GM04503 (cell line): ENCODE measurements at places on chromosomes 7 and 10.
A peak's percentile ranks its signal among the peaks of the same experiment; 100 is the strongest.

DNA sequence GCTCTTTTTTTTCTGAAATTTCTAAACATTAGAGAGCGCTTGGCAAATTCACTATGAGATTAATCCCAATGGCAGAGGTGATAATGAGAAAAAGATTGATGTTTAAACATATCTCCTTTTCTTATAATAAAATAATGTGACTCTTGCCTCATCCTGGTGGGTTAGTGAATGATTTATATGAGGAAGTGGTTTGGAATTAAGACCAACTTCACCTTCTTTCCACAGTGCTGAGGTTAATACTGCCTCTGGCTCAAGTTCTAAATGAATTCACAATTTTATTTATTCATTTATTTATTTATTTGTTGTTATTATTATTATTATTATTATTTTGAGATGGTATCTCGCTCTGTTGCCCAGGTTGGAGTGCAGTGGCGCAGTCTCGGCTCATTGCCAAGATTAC is 40.5 kb upstream of the ADO start:
- no peak for DNase-seq

DNA sequence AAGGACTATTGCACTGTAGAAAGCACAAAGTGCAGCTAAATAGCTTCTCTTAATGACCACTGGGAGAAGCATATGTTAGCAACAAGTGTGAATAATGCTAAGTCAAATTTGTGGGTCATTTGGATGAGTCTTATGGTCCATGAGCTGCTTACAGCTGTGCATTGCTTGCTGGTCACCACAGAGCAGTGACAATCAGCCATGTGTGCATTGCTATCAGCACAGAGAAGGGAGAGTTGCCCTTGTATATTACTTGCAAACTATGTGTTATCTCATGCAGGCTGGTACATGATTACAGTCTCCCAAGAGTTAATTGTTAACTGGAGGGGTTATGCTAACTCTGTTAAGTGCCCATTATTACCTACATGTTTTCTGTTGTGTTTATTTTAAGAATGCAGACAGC is 25.7 kb downstream of the MRPS33 start:
- no peak for DNase-seq

DNA sequence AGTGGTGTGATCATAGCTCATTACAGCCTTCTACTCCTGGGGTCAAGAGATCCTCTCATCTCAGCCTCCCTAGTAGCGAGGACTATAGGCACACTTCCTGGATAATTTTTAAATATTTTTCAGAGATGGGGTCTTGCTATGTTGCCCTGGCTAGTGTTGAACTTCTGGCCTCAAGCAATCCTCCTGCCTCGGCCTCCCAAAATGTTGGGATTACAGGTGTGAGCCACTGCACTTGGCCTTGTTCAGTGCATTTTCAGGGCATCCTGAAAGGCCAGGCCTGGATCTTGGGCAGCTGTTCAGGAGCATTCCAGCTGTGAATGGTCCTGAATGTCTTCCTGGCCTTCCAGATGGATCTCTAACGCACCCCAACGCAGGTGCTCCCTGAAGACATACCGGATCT is 95.7 kb downstream of the PFKFB3 start:
- no peak for DNase-seq

- DNase-seq: no peak
Observed at GRCh38 chr7:70590126-70590854, 541.7 kb upstream of the GALNT17 start.

DNA sequence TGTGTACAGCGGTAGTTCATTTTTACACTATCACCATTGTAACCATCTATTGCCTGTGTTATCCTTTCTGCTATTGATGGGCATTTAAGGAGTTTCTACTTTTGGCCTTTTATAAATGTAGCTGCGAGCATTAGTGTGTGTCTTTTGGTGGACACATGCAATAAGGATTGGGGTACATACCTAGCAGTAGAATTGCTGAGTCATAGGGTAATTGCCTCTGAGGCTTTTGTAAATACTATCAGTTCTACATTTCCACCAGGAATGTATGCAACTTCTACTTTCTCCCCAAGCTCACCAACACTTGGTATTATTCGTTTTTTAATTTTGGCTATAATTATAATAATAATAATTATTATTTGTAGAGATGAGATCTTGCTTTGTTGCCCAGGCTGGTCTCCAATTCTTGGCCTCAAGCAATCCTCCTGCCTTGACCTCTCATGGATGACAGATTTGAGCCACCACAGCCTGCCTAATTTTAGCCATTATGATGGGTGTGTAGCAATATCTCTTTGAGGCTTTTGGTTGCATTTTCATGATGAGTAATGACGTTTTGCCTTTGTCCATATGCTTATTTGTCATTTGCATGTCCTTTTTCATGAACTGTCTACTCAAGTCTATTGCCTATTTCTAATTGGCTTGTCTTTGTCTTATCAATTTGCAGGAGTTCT is 277.0 kb downstream of the ACTR3B start:
- no peak for DNase-seq

GRCh38 chr7:93161181-93161762 is 13.1 kb upstream of the SAMD9L start:
- no peak for DNase-seq

GRCh38 chr7:149791411-149792219 is 18.2 kb upstream of the ZNF467 start:
- no peak for DNase-seq

- no peak for DNase-seq
Observed at GRCh38 chr10:14586901-14587300, 187.8 kb downstream of the FAM107B start.

DNA sequence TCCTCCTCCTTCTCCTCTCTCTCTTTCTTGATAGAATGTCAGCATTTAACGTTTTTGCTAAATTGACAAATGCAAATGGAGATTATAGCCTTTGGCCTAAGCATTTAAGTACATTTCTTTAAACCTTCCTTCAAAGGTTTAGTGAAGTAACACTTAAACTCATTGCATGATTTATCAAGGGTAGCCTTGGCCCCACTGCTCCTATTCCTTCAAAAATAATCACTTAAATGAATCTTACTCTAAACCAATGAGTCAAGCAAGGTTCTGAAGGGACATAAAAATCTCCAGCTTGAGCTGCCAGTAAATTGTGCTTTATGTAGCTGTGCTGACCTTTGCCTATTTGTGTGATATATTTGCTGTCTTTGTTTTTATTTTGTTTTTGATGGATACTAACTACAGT is 358.5 kb upstream of the AKR1E2 start:
- DNase-seq: no peak

DNA sequence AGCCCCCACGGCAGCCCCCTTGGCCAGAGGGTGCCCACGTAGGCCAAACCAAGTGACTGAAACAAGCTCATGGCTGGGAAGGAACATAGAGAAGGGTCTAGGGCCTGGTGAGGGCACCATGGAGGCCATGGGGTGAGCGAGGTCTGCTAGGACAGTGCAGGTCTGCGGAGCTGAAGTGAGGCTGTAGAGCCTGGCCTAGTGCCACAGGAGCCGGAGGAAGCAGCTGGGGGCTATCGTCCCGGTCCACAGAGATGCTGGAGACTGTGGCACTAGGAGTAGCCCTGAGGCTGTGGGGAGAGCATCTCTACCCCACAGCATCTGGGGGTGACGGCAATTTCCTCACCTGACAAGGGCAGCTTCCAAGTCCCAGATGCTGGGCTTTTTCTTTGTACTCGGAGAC is 150.3 kb downstream of the ZNF22 start:
- no peak for DNase-seq

DNA sequence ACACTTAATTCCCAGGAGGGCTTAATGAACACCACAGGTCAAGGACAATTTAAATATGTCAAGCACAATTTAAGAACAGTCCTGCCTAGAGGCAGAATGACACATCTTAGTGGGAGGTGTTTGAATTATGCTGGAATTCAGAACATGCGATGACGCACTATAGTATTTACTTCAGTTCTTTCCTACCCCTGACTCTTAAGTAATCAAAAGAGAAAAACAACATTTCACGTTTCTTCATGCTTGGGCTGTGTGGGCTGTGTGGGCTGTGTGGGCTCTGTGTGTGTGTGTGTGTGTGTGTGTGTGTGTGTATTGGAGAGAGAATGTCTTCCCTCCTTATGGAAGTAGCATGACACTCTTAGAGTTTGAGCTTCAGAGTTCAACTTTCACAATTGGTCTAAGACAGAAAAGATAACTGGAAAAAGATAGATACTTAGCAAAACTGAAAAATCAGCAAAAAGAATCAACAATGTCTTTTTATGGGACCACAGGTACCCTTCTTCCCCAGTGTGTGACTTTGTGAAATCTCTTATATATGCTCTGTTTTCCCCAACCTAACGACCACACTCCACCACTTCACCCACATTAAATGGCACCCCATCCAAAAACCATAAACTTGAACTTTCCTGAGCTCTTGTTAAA is 33.7 kb upstream of the CABCOCO1 start:
- peak; percentile 80 for DNase-seq

DNA sequence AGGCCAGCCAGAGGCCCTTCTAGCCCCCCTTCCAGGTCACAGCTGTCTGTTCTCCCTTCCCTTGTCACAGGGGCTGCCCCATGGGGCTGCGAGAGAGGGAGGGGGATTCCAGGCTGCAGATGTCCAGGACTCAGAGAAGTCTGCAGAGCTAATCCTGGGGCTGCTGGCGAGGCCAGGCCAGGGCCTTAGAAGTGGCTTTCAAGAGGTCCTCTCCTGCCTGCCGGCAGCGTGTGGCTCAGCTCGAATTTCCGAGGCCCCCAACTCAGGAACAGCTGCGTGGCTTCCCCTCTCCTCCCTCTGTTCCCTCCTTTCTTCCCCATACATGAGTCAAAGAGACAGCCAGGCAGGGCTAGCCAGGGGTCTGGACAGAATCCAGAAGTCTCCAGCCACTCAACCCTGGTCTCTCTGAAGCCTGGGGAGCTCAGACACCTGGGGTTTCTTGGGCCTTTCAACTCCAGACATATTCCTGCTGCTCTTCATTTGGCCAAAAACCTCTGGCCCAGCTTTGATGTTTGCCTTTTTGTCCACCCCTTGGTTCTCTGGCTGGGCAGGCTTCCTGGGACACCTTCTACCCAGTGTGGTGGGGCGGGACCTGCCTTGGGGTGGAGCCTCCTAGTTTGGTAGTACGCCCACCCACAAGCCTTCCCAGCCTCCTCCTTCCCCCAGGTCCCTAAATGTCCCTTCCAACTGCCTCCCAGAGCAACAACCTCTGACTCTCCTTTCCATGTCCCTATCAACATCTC is 21.8 kb upstream of the EIF5AL1 start:
- DNase-seq: no peak

DNA sequence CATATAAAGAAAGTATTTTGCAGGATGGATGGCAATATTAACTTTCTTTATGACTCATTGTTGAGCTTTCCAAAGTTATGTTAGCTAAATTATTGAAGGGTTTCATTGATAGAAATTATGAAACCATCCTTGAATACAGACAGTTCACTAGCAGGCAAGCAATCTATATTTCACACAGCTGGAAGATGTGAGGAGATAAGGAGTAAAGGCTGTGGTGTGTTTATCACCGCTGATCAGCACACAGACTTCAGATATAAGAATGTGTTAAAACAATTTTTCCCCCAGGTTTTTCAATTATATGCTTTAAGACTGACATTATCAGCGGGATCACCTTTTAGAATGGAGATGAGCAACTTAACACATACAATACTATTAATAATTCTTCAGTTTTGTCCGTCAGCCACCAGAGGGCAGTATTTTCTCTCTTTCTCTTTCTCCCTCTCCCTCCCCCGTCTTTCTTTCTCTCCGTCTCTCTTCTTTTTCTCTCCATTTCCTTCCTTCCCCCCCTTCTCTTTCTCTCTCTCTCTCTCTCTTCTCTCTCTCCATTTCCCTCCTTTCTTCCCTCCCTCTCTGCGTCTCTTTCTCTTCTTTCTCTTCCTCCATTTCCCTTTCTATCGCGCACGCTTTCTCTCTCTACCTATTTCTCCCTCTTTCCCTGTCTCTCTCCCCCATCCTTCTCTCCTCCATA is 62.9 kb upstream of the FAM171A1 start:
- DNase-seq: peak; percentile 18

DNA sequence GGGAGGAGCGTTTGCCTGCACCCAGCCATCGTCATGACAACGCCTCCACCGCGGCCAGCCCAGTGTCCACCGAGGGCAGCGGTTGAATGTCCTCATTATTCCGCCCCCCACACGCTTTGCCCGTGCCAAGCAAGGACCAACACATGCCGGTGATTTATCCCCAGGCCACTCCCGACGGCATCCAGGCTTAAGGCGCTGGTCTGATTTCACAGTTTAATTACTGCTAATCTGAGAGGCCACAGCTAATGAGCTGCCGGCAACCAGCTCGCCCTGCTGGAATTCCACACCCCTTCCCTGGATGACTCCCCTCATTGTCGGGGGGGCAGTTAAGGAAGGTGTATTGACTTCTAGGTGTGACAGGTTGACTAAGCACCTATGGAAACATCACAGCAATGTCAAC is 432.3 kb downstream of the DNAJB6 start:
- no peak for DNase-seq

DNA sequence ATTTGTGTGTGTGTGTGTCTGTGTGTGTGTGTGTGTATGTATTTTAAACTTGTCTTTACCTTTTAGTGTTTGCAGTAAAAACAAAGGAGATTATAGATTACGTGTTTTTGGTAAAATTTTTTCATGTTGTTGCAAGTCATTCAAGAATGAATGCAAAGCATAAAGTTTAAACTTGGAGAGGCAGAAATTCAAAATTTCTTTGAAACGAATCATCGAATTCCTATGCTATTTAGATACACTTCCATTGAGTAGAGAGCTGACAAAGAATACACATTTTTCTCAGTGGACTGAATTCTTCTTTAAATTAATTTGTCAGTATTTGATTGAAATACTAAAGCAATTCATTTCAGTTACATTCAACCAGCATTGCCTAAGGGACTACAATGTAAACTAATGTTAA is 66.0 kb upstream of the HDAC9 start:
- DNase-seq: no peak

DNA sequence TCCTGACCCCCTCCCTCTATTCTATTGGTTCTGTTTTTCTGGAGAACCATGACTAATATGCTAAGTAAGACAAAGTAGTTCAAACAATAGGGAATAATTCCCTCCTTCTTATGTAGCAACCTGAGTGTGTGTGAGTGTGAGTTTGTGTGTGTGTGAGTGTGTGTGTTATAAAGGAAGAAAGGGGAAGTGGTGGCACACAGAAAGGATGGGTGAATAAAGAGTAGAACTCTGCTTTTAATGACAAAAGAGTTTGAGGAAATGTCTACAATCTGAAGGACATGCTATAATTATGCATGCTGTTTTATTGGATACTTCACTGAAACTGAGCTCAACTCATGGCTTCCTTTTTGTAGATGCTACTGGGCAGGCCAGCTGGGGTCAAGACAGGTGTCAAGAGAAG is 489.5 kb downstream of the REEP3 start:
- DNase-seq: no peak
